Activated CD4-positive, alpha-beta memory T cell treated with anti-CD3 and anti-CD28 coated beads, Interleukin-2, amount 10 ng/mL, durations not matched to agents 7 days and 5 days (primary cell): ENCODE measurements at places on chromosomes 4 and X.

GRCh38 chrX:46330513-46330912, 214.7 kb downstream of the ZNF674 start:
- no peak for DNase-seq

- DNase-seq = no peak
These were observed 543.1 kb upstream of the ADGRL3 start for GRCh38 chr4:60657041-60657440.

GRCh38 chrX:149848855-149849254, 32.1 kb upstream of the MAGEA8 start:
- no peak for DNase-seq

DNA sequence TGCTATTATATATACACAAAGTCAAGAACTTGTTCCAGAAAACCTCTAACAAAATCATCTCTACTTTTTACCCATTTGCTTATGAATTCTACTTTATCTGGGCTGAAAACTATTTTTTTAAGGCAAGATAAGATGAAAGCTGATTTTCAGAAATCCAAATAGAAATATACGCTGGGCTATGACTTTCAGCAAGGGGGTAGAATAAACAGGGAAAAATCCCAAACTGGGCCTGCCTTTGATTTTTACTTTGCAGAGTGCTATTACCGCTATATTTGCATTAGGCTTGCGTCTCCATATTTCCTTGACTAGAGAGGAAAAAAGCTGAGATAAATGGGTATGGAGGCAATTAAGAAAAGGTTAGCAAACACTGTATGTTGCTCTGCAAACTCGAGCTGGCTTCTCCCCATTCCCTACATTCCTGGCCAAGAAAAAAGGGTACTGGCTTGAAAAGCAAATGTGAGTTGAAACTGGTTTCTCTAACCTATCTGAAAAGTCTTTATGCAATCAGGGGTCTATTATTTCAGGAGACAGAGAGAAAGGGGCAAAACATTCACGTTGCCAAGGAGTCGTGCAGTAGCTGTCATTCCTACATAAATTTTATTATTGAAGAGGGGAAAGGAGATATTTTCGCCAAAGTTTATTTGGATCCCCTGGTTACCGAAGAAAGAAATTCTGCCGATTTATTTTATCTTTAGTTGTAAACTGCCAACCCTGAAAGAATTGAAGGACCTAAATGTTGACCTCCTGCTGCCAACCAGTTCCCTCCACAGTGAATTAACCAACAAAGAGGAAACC, 2.2 kb downstream of the TMEM47 start:
- DNase-seq = no peak

DNA sequence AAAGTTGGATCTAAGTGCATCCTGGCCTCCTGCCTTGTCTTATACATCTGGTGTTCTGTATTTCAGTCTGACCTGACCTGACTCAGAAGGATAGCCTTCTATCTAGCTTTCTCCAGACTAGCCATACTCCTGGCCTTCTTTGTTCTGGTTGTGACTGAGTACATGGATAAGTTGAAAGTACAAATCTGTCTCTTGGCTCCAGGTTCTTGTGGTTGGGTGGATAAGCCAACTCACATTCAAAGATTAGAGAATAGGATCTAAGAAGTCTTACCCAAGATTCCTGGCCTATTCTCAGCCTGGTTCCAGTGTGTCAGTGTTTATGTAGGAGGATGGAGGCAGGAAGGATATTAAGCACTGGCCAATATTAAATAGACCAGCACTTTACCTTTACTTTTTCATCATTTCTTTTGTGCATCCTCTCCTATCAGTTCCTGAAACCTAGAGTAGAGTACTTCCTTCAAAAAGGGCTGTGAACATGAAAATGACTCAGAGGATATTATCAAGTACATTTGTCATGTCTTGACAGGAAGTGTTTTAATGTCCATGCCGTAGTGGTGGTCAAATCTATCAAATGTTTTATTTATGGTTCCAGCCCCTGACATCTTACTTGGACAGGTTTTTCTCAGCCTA, 123.5 kb downstream of the IL15 start:
- DNase-seq = no peak
